ENCODE measurements at places on chromosomes 2 and 18.

GRCh38 chr18:57223144-57223870, 76.4 kb downstream of the BOD1L2 start:
- DNase-seq = no peak

GRCh38 chr18:48742706-48743475, 204.1 kb downstream of the CTIF start:
- DNase-seq = no peak

GRCh38 chr18:70418546-70419311, 129.9 kb downstream of the SOCS6 start:
- DNase-seq = no peak

DNA sequence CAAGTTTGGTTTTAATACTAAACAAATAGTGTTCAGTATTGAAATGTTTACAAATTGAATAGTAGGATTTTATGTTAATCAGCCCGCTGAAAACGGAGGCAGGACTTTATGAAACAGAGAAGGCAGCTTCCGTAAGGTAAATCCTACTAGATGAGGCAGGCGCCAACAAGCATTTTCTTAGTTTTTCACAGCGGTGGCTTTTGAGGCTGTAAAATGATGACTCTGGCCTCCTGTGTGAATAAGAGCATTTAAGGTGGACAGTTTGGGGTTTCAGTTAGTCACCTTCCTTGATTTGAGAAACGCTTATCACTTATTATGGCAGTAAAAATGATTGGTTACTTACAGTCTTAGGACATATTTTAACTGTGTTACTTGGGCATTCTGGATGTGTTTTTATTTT, 212.9 kb downstream of the PTGR3 start:
- no peak for DNase-seq

- no peak for DNase-seq
Observed at GRCh38 chr2:74944987-74945787, 13.3 kb upstream of the POLE4 start.

- DNase-seq = no peak
Observed at GRCh38 chr2:142100970-142101369, 29.8 kb downstream of the LRP1B start.

DNA sequence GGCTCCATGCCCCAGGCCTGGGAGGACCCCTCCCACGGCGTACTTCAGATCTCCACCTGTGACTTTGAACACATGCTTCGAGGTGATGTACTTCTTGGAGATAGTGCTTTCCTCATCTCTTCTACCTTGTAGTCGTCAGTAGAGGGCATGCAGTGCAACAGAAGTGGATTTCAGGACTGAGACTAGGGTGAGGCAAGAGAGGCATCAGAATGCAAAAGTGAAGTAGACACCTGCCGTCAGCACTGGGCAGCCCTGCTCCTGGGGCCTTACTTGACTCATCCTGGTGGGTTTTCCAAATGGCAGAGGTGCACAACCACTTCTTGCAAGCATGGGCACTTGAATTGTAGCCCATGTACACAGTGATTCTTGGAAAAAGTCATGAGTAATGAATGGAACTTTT, 258.8 kb downstream of the NEDD4L start:
- no peak for DNase-seq

DNA sequence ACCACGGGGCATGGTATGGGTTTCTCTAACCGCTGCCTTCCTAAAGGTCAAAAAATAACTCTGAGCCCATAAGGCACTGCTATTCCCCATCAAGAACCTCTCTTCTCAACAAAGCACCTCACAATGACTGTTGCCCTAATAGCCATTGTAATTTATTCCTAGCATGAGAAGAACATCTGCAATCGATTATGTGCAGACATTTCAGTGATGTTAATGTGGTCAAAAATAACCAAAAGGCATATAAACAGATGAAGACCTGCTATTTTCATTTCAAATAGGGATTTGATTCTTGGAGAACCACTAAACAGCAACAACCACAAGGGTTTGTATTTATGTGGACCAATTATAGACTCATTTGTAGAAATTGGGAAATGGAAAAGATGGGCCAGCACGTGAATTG, 356.6 kb downstream of the FBXO15 start:
- DNase-seq = no peak

DNA sequence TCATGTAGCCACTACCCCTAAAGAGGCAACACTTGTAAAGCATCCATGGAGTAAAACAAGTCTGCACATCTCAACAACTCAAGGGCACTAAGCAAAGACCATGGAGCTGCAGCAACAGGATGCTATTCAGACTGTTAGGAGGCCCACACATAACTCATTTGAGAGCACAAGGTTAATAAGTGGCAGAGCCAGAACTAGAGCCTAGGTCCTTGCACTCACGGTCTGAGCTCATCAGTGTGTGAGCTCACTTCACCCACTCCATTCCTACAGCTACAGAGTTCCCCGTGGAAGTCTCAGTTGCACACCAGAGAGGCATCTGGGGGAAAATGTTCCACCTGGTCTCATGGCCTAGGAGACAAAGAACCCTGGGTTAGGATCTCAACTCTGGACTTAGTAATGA, 35.0 kb downstream of the TTC32 start:
- DNase-seq = no peak

DNA sequence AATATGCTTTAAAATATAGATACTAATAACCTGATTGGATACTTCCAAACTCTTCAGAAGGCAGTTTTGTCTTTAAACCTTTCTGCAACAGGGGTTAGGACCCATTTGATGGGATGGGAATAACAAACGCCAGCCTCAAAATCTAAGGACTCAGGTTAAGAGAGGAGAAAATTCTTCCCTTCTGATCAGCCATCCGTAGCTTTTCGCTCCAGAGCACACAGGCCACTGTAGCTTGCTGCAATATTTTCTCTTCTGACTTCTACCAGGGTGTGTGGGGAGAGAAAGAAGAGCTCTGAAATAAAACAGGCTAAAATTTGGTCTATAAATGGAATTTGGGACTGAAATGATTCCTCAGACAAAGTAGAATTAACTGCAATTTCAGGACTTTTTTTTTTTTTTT, 95.1 kb downstream of the ALPK2 start:
- no peak for DNase-seq

DNA sequence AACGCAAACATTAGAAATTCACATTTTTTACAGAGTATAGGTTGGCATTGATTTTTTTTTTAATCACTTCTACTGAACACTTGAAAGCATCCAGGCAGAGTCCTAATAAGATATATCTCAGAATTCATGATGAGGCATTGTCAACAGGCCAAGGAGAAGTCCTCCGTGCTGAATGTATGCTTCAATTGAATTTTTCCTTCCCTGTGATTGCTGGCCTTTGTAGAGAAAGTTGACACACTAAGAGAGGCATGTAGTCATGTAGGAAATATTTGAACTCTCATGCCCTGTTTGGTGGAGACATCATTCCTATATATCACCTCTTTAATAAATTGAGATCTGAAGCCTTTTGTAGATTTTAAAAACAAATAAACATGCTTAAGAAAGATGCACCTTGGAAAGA, 844.9 kb downstream of the CPS1 start:
- DNase-seq = no peak

DNA sequence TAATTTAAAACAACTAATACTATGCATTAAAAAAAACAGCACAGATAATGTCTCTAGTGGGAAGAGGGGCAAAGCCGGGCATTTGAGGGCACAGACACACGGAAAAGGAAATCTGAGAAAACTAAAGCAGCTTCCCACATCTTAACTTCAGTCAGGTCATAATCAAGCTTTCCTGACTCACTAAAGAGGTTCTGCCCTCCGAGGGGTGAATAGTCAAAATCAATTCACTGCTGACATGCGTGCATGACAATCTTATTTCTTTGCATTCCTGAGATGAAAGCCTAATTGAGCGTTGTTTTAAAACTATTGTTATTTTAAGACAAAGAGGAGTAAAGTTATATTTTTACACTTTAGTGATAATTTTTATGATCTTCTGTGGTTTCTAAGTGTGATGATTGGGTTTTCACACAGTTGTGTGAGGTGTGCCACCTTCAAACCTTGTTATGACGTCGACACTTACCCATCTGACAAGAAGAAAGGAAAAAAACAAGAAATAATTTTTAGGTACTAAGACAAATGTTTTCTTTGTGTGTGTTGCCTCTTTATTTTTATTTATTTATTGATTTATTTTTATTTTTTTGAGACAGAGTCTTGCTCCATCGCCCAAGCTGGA, 90.9 kb downstream of the GATA6 start:
- DNase-seq = no peak

GRCh38 chr18:48835119-48835518, 115.6 kb downstream of the SMAD7 start:
- no peak for DNase-seq

DNA sequence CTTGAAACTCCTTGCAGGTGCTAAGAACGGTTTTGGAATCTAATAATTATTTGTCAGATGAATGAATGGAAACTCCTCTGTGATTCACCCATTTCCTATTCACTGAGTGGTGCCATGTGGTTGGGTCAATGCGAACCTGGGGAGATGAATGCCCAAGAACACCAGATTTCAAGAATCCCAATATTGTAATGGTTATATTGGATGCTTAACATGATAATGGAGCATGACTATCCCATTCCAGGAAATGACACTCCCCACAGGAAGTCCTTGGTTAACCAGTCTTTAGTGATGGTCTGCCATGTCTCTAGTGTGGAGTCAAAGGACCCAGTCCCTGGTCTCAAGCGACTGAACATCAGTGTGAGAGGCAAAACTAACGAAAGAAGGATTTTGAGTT, 67.9 kb upstream of the ST3GAL5 start:
- no peak for DNase-seq

GRCh38 chr2:235538981-235539380, 45.1 kb downstream of the AGAP1 start:
- no peak for DNase-seq

GRCh38 chr18:31487246-31488015, 10.5 kb upstream of the DSG2 start:
- peak; percentile 95 for DNase-seq
